Inflammatory macrophage treated with lipopolysaccharide for 4 hours (primary cell): ENCODE measurements at places on chromosomes 2 and 18.

DNA sequence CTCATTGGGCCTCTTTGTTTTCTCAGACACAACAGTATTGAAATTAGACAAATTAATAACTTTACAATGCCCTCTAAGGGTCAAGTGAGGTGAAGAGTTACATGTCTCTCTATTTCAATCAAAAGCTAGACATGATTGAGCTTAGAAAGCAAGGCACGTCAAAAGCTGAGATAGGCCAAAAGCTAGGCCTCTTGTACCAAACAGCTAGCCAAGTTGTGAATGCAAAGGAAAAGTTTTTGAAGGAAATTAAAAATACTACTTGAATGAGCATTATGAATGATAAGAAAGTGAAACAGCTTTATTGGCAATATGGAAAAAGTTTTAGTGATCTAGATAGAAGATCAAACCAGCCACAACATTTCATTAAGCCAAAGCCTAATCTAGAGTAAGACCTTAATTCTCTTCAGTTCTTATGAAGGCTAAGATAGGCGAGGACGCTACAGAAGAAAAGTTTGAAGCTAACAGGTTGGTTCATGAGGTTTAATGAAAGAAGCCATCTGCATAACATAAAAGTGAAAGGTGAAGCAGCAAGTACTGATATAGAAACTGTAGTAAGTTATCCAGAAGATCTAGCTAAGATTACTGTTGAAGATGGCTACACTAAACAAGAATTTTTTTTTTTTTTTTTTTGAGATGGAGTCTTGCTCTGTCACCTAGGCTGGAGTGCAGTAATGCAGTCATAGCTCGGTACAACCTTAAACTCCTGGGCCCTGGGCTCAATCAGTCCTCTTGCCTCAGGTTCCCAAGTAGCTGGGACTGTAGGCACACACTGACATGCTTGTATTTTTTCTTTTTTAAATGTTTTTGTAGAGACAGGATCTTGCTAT lies 65.5 kb downstream of the FAM117B start:
- no peak for DNase-seq

DNA sequence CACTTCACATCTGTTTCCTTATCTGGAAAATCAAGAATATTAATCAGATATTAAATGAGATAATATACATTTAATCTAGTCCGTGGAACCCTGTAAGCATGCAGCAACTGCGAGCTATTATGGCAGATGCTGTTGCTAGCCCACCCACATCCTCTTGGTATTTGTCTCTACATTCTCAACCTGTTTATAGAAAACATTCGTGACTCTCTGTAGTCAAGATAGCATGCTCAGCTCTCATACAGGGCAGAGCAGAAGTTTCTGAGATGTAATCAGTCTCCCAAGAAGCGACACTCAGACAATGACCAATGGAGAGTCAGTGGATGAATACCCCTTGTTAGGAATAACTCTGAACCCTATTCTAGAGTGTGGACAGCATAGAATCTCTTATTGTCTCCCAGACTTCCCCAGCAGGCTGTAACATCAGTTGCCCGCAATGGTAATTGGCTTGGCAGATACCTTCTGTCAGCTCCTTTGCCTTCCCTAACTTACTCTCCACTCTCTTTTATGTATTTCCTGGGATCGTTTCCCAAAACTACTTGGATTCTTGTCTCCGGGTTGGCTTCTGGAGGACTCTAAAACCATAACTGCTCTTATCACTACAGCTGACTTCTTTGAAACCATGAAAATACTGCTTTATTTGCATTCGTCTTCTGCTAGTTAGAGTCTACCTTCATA lies 400.7 kb upstream of the TNP1 start:
- no peak for DNase-seq

GRCh38 chr2:96685577-96686459 lies 43.3 kb downstream of the FER1L5 start:
- DNase-seq = no peak

DNA sequence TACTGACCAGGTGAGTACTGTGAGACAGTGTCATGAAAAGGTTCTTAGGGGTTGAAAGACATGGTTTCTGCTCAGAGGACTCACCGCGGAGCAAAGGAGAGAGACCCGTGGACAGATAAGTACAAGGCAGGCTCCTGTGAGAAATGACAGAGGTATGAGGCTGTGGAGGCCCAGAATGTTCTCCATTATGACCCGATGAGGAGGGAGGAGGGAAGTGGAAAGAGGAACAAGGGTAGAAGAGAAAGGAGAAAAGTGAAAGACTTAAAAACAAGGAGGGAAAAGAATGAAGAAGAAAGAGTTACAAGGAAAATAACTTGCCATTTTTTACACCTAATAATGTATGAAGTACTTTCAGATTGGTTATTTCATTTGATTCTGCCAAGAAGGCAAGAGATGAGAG lies 29.8 kb downstream of the MAPRE3 start:
- DNase-seq = peak; percentile 45

DNA sequence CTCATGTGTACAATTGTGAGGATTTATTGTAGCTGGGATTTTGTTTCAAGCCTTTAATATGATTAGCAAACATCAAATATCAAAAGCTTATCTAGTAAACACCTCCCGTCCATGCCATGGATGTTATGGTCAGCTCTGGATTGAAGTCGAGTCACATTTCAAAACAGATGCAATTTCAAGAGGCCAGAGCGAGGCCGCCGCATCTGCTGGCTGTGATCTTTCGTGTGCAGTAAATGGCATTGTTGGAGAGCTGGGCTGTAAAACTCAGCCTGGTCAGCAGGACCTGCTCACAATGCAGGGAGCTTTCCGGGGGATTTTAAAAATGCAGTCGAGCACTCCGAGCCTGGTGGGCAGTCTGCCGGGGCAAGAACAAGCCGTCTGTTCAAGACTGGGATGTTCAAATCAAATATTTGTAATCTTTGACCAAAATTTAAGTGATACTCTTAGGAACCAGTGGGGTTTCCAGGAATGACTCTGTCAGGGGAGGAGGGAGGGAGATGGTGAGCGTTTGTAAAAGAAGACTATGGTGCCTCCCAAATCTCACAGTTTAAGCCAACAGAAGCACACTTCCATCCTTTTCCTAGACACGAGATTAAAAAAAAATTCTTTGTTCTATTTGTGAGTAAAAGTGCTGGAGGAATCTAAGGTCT lies 97.6 kb downstream of the MYCN start:
- no peak for DNase-seq

DNA sequence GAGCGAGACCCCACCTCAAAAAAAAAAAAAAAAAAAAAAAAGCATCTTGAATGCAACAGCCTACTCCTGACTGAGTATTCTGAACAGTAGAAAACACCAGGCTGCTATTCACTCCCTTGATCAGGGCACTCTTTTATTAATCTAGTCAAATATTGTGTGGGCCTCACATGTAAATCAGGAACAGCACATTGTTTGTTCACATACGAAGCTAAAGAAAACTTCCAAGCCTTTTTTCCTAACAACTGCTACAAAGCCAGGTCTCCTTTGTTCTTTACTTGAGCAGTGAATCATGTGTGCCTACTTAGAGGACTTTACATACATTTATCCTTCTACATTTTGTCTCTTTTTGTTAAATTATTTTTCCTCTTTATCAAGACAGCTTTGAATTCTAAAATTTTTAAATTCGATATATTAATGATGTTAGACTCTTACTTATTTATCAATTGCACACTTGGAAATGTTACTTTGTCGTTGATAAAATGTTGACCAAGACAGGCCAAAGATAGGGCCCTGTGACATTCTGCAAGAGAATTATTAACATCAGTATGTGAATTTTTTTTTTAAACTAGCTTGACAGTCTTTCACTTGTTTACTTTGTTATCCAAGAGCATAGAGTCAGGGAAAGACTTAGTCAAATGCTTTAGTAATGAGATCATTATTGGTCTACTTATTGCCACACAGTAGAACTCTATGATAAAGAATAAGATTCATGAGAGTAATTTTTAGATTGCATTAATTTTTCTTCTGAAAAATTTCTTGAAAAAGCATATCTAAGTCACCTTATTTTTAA lies 13.2 kb downstream of the SPATS2L start:
- no peak for DNase-seq

DNA sequence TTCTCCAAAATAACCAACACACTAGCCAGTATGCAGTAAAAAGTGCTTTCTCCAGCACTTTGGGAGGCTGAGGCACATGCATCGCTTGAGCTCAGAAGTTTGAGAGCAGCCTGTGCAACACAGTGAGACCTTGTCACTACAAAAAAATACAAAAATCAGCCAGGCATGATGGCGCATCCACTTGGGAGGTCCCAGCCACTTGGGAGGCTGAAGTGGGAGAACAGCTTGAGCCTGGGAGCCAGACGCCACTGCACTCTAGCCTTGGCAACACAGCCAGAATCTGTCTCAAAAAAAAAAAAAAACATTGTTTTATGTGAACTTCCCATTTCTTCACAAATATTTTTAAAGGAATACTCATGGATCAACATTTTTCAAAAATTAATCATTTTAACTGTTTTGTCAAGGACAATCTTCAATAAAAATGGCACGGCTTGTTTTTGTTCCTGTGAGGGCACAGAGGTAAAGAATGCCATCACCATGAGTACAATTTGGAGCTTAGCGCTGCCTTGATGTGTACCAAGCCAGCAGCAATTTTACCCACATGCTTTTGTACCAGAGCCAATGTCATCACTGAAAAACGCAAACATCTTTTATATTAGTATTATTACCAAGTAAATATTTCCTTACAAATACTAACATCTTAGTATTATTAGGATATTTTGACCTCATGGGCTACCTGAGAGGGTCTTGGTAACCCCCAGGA lies 26.7 kb downstream of the RAB1A start:
- DNase-seq = no peak

DNA sequence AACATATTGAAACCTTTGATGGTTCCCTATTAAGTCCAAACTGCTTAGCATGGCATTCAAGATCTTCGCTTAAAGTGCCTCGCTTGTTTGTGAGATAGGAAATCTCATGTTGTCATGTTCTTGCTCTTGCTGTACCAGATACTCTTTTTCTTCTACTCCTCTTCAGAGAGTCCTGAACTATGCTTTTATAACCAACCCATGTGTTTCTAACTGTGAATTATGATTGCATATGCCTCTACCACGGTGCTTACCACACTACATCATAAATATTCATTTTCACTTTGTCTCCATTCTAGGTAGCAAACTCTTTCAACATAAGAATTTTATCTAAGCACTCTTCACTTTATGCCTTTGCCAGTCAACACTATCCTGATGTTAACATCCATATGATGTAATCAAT lies 23.6 kb downstream of the STAT4 start:
- no peak for DNase-seq

GRCh38 chr18:54396760-54397159 lies 39.1 kb downstream of the C18orf54 start:
- peak; percentile 85 for DNase-seq

DNA sequence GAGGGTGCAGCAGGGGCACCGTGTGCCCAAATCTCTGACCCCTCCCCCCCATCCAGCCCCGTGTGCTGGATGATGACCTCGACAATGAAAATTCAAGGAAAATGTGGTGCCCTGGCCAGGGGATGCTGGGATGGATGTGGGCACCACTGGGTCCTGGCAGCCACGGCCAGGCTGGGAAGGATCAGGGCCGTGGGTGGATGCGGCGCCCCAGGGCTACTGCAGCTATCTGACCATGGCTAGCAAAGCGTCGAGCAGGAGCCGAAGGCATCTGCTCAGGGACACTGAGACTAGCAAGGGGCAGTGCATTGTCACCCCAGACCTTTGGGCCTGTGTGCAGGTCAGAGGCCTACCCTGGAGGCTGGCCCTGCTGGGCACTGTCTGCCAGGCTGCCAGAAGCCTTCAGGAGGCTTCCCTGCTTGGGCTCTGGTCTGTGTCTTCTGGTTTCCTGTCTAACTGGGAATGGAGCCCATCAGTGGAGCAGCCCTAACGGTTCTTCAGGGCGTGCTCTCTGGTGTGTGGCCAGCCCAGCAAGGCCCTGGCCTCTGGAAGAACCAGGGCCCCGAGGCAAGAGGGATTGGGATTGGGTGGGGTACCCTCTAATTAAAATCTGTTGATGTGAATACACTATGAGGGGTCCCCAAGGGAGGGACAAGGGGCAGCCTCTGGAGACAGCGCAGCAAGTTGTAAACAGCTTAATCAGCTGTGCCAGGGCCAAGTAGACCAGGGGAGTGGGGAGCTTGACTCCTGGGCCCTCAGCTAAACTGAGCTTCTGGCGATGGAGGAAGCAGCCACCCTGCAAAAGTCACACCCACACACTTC lies 98.0 kb downstream of the STPG4 start:
- DNase-seq = no peak

DNA sequence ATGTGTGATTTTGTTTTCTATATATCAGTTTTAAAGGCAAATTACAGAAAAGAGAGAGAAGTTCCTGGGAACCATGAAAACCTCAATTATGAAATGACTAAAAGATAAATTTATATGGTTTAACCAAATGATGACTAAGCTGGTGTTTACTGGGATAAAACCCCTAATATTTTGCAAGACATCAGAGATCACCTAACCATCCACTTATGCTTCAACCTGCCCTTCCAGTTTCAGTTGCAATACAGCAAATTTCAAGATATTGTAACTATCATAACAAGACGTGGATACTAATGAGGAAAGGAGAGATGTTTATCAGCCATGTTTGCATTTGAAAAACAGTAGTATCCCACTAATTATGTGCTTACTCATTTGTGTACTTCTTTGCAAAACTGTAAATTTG lies 108.2 kb downstream of the GAREM1 start:
- DNase-seq = no peak

GRCh38 chr2:165959371-165959770 lies 5.8 kb upstream of the TTC21B start:
- DNase-seq = no peak

DNA sequence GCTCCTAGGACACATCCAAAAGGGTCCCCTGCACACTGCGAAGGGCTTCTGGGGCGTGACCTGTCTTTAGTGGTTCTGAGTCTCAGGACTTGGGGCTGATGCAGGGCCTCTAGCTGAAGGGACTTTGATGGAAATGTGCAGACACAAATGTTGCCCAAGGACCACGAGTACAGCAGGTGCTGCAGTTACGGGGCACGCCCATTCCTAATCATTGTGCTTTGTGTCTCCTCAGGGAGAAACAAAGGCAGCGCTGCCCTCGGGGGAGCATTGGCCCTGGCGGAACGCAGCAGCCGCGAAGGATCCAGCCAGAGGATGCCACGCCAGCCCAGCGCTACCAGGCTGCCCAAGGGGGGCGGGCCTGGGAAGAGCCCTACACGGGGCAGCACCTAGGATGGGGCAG lies 8.0 kb downstream of the TUBA3E start:
- no peak for DNase-seq

GRCh38 chr2:111903516-111903915 lies 5.1 kb downstream of the MERTK start:
- no peak for DNase-seq

- DNase-seq = no peak
These were observed 294.1 kb downstream of the ALK start for GRCh38 chr2:29627279-29627711.

DNA sequence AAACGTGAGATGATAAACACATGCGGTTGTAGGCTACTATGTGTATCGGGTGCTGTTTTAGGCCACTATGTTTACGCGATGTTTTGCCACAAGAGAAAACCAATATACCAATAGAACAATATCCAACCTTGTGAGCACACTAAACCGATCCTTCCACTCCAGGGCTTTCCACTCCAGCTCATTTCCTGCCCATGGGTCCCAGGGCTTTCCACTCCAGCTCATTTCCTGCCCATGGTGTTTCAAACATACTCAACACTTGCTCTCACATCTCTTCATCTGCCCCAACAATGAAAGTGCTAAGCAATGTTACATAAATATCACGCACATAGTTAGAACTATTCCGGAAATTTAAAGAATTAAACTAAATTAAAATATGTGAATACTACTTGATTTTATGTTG lies 80.0 kb downstream of the EPB41L3 start:
- DNase-seq = peak; percentile 38

- DNase-seq = no peak
These were observed 337.3 kb downstream of the PLCL1 start for GRCh38 chr2:198141726-198142125.
